ENCODE measurements at places on chromosomes 2 and 18.

DNA sequence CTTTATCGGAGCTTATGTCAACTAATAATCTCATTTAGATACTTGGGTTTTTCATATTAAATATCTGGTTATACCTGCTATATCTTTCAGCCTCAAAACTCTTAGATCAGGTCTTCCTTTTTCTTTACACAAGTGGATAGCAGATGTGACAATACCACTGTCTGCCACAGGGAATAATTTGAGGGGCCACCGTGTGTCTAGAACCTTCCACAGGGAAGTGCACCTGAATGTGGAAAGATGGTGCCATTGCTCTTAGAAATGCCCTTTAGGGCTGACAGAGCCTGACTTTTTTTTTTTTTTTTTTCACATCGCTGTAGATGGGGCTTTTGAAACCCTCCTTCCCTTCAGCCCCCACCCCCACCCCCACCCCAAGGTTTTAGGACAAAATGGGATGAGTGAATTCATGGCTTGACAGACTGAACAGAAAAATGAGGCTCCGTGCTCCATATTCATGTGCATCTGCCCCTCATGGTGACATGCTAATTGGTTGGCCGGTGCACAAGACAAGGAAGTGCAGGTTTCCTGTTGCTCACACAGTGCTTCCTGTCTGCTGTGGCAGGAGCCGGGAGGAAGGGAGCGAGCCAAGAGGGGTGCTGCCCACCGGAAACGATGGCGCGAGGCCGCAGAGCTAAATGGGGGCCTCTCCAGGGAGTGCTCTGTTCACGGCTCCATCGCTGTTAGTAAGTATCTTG lies 246.0 kb downstream of the LDLRAD4 start:
- peak overlapping the region; percentile 36 for H3K27ac ChIP-seq
- H3K4me3 ChIP-seq: no peak overlapping the region
- no peaks in the 10 kb centered on the region for H3K36me3 ChIP-seq
- no peaks in the 10 kb centered on the region for H3K27me3 ChIP-seq

DNA sequence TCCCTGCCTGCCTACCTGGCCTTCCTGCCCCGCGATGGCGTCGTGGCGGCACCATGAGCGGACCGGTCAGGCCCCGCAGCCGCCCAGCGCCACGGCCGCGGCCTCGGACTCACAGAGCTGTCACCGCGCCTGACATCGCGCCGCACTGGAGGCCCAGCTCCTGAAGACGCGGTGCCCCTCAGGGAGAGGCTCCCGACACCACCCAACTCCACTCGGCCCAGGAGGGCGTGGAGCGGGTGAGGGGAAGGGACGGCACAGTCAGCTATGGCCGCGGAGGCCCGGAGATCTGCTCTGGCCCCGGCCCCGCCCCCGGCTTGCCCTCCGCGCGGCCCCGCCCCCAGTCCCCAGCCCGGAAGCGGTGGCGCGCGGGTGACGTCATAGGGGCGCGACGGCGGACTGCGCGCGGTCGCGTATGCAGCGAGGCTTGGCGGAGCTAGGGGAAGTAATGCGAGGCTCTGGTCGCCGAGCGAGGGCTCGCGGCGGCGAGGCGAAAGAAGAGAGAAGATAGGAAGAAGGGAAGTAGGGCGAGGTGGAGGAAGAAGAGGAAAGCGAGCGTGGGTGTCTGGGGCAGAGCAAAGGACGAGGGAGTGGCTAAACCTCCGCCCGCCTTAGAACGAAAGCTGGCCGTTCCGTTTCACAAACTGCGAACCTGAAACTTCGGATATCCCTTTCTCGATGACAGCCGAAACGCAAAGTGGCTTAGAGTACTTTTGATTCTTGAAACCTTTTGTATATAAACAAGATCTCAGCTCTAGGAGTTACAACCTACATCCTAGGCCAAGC lies at the start of gene SLC35F5:
Gene SLC35F5, minus strand, starts transcription at position 288 of the 783 bp plus-strand sequence. Its CDS starts 233 bp downstream, at position 55.
- H3K4me3 ChIP-seq: peak within 1 kb of the TSS; percentile 86
- peak within 1 kb of the TSS; percentile 97 for H3K27ac ChIP-seq
- peaks cover 2% of the 10 kb centered on the region for H3K36me3 ChIP-seq

GRCh38 chr2:109031476-109032228 lies 42.6 kb upstream of the EDAR start:
- no peaks in the 10 kb centered on the region for H3K4me1 ChIP-seq
- no peaks in the 10 kb centered on the region for H3K36me3 ChIP-seq
- H3K27me3 ChIP-seq: no peaks in the 10 kb centered on the region
- no peak overlapping the region for H3K27ac ChIP-seq
- H3K4me3 ChIP-seq: peak overlapping the region; percentile 62

DNA sequence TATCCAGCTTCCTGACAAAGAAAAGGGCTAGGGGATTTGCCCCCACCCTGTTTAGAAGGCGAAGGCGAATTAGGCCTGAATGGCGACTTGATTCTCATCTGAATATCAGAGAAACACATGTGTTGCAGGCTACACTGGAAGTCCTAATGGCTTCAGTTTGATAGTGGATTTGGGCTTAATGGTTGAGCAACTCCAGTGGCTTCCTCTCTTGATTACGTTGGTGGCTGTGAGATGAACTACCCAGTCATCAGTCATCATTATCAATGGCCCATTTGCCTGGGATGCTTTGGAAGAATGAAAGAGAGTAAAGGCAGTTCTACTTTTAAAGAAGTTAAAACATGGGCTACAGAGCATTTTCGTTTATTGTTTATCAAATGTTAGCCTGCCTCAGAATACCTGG lies 60.9 kb upstream of the IL1R1 start:
- H3K27me3 ChIP-seq: no peaks in the 10 kb centered on the region
- H3K36me3 ChIP-seq: no peaks in the 10 kb centered on the region
- DNase-seq: no peak
- H3K4me1 ChIP-seq: no peaks in the 10 kb centered on the region

DNA sequence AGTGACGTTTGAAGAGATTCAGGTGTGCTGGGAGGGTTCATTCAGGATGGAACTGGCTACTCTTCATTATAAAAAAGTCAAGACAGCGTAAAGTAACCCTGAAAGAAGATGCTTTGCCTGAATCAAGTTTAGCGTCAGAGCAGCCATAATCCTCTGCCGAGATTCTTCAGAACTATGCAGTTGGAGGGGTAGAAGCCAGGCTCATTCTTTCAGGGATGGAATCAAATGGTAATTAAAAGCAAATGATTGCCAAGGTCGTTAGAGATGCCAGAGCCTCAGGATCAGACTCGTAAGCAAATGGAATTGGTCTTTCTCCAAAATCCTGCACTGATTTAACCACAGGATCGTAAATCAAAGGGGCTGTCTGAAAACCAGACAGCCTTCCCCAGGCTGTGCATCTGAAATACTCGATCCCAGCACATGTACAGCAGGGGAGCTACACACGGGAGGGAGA lies 21.9 kb downstream of the APCDD1 start:
- H3K4me3 ChIP-seq: peak overlapping the region; percentile 21
- peaks cover 7% of the 10 kb centered on the region for H3K36me3 ChIP-seq
- DNase-seq: no peak
- H3K27me3 ChIP-seq: no peaks in the 10 kb centered on the region
- H3K27ac ChIP-seq: no peak overlapping the region
- no peaks in the 10 kb centered on the region for H3K4me1 ChIP-seq

DNA sequence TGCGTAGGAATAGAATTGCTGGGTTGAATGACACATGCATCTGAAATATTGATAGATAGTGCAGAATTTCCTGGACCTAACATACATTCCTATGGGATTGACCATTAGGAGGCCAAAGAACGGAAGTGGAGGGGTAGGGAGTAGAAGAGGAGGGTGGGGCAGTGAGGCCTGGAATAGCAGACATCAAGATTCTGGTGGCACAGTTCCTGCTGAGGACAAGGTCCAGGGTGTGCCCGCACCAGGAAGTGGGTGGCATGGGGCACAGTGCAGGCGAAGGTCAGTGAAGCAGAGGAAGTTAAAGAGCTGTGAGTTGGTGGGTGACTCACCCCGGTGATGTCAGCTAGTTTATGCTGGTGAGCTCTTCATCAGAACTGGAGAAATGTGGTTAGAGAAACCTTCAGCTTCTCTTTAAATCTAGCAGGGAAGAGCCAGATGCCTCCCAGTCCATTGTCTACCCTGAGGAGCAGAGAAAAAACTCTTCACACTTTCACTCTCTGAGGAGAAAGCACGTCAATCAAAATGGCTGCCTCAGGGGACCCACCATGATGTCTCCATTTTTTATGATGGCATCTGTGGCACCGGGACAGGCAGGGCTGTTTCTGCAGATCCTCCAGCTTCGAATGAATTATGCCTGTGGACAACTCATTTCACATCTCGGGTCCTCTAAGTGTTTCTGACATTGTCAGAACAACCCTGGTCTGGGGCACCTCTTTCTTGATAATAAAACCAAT lies 55.9 kb upstream of the CTLA4 start:
- no peaks in the 10 kb centered on the region for H3K36me3 ChIP-seq
- H3K4me3 ChIP-seq: no peak overlapping the region
- H3K27ac ChIP-seq: peak overlapping the region; percentile 1

DNA sequence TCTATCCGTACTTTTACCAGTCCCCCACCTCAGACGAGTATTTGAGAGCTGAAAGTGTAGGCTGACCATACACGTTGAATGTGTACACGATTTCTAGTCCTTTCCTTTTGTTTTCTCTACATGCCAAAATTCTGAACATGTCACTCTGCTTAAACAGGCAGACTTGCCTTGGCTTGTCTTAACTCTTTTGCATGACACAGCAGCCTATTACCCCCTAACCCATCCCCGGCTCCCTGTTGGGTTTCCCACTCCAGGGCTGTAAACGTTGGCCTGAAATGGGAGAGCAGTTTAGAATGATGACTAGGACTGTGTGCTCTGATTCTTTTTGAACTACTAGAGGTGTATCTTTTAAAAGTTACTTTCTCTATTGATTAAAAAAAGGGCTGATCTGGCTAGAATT lies 19.1 kb downstream of the MTCL1 start:
- H3K36me3 ChIP-seq: no peaks in the 10 kb centered on the region
- no peak for DNase-seq
- no peaks in the 10 kb centered on the region for H3K4me1 ChIP-seq
- H3K27ac ChIP-seq: no peak overlapping the region

Data from ascending aorta (tissue), 2 donors.